ENCODE measurements at places on chromosomes 2 and 18.

DNA sequence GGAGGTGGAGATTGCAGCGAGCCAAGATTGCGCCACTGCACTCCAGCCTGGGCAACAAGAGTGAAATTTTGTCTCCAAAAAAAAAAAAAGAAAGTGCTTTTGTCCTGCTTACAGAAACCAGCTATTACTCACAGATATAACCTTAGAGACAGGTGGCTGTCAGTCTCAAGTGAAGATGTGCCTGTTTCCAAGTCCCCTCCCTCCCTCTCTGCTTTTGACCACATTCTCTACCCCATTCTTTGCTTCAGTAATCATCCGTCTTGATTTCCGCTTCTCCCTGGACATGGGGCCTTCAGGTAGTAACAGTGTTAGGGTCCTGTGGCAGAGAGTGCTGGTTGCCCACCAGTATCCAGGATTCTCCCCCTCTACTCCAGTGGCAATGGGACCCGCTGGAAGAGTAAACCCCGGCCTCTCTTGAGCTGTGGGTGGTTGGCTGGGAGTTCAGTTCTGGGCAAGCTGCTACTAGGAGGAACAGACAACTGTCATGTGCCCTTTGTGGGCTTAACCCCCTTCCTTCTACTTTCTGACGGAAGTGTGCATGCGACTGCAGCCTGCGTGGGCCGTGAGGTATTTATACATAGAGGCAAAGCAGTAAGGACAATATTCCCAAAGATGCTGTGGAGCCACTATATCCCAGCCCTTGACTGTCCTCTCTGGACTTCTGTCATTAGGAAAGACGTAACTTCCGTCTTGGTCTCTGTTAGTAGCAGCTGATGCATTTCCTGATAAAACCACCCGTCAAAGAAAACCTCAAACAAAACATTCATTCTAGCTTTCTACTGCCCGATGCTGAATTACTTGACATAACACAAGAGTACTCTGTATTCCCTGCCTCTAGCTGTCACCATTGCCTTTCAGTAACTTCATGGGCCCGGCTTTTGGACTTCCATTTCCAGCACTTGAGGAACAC, 17.8 kb downstream of the PDCL3 start:
- no peak for DNase-seq

DNA sequence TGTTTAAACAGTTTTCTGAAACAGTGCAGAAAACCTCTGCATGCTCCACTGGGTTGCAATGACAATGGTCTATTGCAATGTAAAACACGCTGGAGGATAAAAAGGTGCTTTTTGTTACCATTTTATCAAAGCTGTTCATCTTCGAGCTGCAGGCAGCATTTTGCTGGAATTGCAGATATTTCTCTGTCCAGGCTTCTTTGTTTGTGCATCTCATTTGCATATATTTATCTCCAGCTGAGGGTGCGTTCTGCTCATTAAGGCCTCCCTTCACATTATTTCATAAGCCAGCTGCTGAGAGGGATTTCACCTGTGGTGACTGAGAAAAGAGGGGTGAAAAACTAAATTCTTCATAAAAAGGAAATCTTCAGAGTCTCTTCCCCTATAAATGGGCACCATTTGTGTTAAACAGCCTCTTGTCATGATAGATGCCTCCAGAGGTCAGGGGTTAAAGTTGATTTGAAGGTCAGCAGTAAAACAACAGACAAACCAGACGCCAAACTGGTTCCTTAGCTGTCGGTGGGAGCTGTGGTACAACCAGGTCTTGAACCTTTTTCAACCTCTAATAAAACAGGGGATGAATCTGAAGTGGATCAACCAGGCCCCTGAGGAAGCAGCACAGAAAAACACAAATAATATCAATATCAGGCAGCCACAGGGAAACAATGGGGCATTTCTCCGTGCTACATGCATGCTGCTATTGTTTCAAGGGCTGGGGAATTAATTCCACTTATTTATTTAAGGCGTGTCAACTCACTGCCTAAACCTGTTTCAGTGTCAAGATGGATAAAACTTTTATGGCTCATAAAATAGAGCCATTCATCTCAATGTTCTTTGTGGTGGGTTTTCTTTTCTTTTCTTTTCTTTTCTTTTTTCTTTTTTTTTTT, 265.1 kb downstream of the MEIS1 start:
- no peak for DNase-seq

DNA sequence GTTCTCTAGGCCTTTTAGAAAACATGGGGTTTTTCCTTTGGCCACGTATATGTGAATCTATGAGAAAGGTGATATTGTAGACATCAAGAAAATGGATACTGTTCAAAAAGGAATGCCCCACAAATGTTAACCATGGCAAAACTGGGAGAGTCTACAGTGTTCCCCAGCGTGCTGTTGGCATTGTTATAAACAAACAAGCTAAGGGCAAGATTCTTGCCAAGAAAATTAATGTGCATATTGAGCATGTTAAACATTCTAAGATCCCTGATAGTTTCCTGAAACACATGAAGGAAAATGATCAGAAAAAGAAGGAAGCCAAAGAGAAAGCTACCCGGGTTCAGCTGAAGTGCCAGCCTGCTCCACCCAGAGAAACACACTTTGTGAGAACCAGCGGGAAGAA, 64.9 kb downstream of the CYBRD1 start:
- DNase-seq: no peak

- DNase-seq: no peak
Observed at GRCh38 chr2:193627187-193627926, 1432.6 kb upstream of the TMEFF2 start.

- no peak for DNase-seq
Observed at GRCh38 chr18:70160073-70160678, 45.3 kb downstream of the RTTN start.

DNA sequence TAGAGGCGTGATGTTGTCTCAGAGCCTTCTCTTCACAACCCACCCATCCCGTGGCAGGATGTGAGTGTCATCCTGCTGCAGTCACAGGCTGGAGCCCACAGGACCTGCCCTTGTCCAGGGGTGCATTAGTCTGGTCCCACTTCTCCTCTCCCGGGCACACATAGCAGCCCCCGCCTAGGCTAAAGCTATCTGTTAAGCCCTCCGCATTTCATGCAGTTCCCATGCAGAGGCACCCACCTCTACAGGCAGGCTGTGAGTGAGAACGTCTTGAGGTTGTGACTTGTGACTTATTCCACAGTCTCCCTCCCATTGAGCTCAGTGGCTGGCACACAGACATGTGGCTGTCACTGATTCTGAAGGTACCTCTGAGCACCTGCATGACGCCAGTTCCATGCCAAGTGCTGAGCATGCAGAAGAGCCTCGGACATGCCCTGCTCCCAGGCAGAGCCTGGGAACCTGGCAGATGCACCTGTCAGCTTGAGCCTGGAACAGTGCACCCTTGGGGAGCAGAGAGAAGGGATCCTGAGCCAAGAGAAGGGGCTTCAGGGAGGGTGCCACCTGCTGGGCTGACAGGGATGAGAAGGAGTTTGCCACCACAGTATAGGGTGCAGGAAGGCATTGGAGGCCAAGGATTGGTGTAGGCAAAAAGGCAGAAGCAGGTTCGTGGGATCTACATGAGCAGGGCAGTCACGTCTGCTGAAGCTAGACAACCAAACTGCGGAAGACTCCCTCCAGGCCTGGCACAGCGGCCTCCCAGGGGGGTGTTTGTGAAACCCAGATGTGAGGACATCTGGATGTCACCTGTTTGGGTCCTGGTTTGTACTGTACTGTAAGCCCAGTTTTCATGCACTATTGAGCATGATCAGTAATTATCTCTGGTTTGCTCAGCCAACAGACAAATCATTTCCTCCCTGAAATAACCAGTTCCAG, 213.6 kb downstream of the GLI2 start:
- peak; percentile 75 for DNase-seq

DNA sequence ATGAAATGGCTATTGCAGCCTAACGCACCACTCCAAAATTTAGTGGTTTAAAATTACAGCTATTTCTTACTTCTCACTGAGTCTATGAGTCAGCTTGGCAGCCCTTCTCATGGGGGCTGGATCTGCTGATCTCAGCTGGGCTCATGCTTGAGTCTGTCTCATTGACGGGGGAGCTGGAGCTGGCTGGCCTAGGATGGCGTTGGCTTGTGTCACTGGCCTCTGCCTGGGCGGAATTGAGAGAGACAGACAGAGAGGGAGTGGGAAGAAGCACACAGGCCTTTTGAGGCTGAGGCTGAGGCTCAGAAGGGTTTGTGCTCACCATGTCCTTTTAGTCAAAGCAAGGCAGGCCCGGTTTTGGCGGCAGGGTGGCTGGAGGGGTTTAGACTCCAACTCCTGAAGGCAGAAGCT, 412.1 kb upstream of the MYT1L start:
- peak; percentile 96 for DNase-seq

DNA sequence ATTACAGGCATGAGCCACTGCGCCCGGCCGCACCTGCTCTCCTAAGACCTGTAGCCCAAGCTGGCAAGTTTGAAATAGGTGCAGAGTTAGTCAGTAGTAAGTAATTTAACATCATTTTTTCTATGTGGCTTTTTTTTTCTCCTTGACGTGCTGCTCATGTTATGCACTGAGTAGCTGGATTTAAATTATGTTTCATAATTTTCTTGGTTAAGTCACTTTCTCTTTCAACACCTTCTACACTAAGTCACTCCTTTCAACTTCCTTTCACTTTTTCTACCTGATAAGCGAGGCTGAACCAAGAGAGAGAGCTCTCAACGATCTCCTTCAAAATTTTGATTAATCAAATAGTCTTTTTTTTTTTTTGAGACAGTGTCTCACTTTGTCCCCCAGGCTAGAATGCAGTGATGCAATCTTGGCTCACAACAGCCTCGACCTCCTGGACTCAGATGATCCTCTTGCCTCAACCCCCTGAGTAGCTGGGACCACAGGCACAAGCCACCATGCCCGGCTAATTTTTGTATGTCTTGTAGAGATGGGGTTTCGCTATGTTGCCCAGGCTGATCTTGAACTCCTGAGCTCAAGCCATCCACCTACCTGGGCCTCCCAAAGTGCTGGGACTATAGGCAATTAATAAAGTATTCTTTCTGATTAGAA, 13.1 kb downstream of the CASP8 start:
- DNase-seq: no peak

DNA sequence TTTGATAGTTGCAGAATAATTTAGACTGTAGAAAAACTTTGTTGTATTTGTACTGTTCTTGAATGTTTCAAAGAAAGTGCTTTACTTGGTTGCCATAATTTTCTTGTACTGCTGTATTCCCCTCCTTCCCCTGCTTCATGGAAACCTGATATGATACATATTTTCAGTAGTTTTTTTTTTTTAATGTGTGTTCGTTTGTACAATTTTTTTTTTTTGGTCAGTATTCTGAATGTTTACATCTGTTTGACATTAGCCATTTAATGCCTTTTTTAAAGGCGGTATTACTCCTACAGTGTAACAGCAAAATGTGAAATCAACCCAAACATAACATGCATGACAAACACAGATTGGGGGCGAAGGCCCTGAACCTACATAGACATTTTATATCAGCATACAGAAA, 172.3 kb downstream of the ASXL3 start:
- no peak for DNase-seq

- no peak for DNase-seq
Observed at GRCh38 chr18:43680096-43680495, 402.8 kb upstream of the SYT4 start.

DNA sequence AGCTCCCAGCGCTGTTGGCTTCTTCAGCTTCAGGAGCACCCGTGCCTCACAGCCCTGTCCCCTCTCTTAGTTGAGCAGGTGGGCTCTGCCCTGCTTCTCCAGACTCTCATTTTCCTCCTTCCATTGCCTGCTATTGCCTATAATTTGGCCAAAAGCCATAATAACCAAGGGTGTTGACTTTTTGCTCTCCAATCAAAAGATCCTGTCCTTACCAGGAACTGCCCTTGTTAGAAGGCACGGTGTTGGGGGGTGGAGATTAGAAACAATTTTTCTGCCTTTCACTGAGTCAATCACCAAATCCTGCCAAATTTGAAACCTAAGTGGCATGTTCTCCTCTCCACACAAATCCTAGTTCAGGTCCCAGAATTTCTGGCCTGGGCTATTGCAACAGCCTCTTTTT, 16.7 kb upstream of the PDIA6 start:
- no peak for DNase-seq

DNA sequence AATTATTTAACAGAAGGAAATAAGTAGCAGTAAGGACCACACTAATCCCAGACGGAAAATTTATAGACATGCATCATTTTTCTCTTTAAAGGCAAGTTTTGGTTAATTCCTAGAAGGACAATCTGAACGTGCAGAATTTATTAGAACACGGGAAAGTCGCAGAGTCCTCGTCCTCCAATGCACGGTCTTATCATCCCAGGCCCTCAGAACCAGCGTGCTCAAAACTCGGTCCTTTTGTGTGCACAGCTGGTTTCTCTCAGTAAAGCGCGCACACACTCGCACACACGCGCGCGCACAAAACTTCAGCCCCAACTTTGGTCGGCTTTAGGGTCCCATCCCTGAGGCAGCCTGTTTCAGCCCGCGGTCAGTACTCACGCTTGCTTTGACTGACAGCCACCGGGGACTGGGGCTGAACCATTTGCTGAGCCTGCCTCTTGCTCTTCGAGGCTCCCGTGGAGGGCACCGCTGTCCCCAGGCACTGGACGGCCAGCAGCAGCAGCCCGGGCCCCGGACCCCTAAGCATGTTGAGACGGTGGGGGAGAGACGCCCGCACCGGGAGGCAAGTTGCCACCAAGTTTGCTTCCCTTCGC, 493 bp downstream of the FN1 start:
- no peak for DNase-seq

- DNase-seq: no peak
Observed at GRCh38 chr2:12326449-12327190, 390.1 kb upstream of the TRIB2 start.

DNA sequence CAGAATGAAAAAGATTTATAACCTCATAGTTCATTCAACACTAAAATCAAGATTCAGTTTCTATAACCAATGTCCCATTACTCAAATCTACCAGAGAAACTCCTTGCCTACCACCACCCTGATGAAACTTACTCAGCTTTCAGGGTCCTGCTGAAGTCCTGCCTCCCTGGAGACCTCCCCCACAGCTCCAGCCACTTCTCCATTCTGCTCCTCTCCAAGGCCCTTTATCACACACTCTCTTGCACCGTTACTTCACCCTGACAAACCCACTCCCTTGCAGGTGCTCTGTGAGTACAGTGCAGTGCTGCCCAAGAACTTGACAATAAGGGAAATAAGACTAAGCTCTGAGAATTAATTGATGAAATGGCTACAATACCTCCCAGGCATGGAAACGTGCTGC, 83.5 kb upstream of the CDCA7 start:
- DNase-seq: no peak

- DNase-seq: no peak
Observed at GRCh38 chr2:61640406-61640805, 102.2 kb upstream of the XPO1 start.

DNA sequence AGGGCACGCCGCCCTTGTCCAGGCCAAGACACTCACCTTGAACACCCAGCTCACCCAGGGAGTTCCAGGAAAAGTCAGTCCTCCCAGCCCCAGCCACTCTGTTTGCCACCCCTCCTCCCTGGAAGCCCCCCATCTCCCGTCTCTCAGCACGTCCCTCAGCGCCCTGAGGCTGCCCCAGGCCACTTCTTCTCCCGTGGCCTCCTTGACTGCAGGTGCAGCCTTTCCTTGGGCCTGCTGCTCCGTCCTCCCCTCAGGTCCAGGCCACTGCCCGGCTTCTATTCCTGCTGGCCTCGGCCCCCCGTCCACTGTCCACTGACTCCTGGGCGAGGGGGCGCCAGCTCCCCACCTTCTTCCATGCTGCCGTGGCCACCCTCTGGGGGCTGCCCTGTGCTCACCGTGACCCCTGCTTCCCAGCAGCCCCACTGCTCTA, 239.1 kb downstream of the HDAC4 start:
- peak; percentile 56 for DNase-seq

- no peak for DNase-seq
Observed at GRCh38 chr2:2788076-2788475, 457.0 kb upstream of the MYT1L start.

- DNase-seq: no peak
Observed at GRCh38 chr2:201260302-201260800, at the start of gene CASP8. TSS of gene CASP8 (plus strand) at chr2:201260536. CDS start at chr2:201266487, 5,951 bp downstream.

GRCh38 chr2:96507957-96508520, 2.9 kb upstream of the NEURL3 start:
- peak; percentile 92 for DNase-seq
